ENCODE measurements at places on chromosomes 4 and X.

DNA sequence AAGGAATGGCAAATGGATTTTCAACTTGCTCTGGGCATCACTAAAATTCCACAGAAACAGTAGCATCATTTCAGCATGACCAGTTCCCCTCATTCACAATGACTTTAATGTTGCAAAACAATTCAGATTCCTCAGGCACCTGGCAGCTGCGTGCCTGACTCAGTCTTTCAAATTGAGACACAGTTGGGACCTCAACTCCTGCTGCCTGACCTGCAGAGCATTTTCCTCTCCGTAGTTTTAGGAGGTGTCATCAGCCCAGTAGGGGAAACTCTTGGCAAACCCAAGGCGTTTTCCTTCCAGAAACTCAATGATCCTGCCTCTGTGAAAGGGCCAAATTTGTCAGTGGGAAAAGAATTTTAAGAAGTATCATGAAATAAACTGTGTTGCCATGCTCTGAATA is 388.9 kb downstream of the SPRY1 start:
- DNase-seq: no peak

DNA sequence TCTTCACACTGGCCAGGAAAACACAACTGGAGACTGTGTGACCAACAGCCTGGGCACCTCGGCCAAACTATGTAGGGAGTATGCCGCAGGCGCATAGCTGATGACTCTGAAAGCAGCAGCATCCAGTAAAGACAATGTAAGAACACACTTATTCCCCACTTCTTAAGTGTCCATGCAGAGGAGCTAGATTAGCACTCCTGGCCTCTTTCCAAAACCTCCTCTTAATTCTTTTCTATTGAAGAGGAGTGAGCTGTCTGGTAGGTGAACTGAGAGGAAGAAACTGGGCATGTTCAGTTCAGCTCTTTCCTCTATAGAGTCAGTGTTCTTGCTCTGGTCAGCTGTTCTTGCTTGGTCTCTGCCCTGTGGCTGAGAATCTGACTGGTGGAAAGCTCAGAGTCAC is 21.1 kb downstream of the NMU start:
- DNase-seq: no peak

GRCh38 chrX:54045563-54046228 is 1.4 kb upstream of the PHF8 start:
- no peak for DNase-seq

- no peak for DNase-seq
These were observed 24.9 kb downstream of the PCDH7 start for GRCh38 chr4:30744957-30745640.

- peak; percentile 35 for DNase-seq
These were observed 158.0 kb downstream of the KCNIP4 start for GRCh38 chr4:21790438-21791029.

DNA sequence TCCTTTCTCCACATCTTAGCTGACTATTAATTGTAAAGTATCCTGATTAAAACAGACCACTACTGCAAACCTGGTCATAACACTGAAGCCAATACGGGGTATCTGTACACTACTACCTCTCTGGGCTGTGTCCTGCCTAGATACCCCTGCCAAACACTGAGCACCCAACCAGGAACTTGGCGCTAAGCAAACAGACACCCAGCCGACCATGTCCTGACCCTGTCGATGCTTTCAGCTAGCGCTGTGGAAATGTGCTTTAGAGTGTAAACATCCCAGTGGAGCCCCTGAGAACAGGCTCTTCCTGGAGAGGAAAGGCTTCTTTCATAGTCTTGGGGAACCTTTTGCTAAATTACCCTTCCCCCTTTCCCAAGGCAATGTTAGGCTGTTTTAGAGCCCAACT is 52.9 kb downstream of the CCNG2 start:
- DNase-seq: no peak

- DNase-seq: peak; percentile 33
These were observed 508.1 kb upstream of the ARX start for GRCh38 chrX:25523574-25524540.

DNA sequence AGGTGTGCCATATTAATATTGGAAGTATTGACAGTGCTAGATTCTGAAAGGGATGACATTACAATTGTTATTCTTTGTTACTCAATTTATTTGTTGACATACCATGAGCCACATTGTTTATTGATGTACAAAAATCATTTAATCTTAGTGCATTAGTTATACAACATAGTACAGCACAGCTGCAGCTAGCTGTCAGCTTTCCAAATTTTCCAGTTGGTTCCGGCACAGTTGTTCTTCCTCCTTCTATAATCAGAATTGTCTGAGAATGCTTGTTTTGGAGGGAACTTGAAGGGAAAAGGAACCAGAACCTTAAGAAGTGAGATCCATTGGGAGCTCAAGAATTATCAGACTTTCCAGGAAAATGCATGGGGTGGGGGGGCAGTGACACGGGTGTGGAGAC is 281.4 kb downstream of the ZIC3 start:
- DNase-seq: no peak

DNA sequence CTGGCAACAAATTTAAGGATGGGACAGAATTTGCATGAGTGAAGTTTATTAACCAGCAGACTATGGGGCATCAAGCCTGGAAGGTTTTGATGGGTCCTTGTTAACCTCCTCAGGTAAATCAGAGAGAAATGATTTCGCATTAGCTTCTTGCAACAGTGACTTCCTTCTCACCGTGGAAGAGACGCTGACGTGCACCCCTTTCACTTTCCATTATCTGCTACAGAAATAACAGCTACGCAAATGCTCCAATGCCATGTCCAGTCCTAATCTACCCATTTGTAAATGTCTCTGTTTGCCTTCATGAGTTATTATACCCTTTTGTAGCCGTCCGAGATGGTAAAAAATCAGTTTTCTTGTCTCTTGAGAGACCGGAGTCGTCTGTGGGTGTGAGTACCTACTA is 100.3 kb downstream of the SLC34A2 start:
- no peak for DNase-seq

DNA sequence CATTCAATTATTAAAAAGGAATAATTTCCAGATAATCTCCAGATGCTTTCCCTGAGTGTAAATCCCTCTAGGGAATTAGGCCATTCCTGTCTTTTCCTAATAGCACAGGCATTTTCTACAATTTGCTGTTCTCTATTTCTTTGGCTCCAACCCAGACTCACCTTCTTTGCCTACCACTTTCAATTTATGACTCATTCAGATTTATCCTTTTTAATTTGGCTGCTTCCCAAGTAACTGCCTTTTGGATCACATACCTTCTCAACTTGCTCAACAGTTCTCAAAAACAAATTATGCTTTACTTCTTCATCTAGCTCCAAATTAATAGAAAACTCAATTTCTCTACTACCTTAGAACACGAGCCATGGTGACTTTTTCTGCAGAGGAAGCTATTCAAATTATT is 1166.3 kb upstream of the PCDH7 start:
- DNase-seq: no peak

DNA sequence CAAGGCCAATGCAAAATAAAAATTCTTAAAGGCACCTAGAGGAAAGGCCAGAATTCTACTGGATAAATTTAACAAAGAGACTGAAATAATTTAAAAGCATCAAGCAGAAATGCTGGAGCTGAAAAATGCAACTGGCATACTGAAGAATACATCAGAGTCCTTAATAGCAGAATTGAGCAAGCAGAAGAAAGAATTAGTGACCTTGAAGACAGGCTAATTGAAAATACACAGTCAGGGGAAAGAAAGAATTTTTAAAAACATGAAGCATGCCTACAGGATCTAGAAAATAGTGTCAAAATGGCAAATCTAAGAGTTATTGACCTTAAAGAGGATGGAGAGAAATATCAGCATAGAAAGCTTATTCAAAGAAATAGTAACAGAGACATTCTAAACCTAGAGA is 371.7 kb downstream of the KLHL13 start:
- no peak for DNase-seq

GRCh38 chrX:94743478-94743877 is 1069.5 kb downstream of the FAM133A start:
- DNase-seq: no peak

DNA sequence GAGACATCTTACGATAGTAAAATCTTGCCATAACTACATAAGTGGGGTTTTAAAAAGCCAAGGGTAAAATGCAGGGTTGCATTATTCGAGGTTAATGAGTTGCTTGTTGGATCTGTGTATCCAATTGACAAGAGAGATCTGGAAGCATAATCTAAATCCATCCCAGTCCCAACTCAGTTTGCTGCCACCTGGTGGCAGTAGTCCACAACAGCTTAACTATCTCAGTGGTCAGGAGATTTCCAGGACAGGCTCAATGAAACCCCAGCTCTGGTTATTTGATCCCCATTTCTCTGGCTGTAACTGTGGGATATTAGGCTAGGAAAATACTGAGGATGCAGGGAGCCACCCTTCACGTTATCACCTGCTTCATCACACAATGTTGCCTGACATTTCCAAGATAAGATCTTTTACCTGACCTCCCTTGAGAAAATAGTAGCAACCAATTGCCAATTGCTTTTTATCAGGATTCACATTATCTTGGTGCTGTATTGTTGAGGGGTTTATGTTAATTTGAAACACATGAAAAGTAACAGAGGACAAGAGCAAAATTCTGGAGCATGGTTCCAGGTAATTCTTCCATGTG is 88.2 kb upstream of the TNIP3 start:
- DNase-seq: peak; percentile 75

DNA sequence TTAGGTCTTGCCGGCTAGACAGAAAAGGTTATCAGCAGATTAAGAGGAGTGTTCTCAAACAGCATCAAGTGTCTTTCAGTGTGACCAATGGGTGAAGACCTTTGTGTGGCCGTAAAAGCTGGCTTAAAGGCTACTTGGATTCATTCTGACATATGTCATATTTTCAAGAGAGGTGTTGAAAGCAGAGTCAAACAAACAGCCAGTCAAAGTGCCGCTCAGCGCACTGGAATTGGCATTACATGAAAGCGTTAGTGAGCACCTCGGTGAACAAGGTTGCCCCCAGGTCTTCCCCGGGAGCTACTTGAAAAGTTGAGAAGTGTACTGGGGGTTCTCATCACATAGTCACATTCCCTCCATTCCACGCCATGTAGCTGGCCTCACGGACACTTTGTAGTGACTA is 148.9 kb downstream of the SOX3 start:
- DNase-seq: no peak

DNA sequence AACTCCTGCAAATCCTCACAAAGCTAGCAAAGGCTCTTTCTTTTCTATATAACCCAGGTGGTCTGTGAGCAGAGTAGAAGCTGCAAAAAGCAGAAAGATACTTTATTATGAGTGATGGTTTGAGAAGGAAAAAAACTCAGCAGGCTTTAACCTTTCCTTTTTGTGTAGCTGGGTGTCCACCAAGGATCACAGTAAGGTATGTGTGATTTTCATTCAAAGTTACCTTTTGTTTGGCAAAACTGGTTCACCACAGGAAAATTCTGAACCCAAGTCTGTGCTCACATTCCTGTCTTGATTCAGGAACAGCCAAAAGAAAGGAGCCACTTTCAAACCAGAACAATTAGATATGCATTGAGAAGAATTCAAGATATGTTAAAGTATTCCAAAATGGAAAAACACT is 35.7 kb downstream of the FRAS1 start:
- no peak for DNase-seq

GRCh38 chr4:155173371-155173770 is 35.1 kb upstream of the NPY2R start:
- DNase-seq: no peak

- DNase-seq: no peak
These were observed 33.8 kb downstream of the TNIP3 start for GRCh38 chr4:121130326-121130660.

- DNase-seq: no peak
These were observed 418.0 kb upstream of the PITX2 start for GRCh38 chr4:111040904-111041303.

GRCh38 chr4:6506616-6507140 is 34.3 kb upstream of the PPP2R2C start:
- no peak for DNase-seq

DNA sequence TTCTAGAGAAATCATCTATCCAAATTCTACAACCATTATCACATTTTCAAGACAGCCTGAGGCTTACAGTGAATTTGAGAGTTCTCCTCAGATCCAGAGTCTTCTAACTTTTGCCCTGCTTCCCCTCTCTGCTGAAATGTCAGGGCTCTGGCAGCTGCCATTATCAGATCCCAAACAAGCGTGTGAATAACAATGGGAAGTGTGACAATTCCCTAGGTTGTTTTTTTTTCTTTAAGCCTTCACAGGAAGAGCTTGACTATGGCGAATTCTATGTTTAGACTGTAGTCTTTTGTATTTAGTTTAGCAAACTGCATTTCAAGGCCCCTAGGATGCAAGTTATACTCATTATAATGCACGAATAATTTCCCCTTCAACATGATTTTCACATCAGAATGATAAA is 61.3 kb upstream of the KDR start:
- no peak for DNase-seq

GRCh38 chr4:155854582-155855226 is 11.4 kb downstream of the ASIC5 start:
- no peak for DNase-seq

GRCh38 chrX:112851161-112851779 is 10.6 kb upstream of the AMOT start:
- DNase-seq: no peak

GRCh38 chr4:156677131-156677531 is 294.5 kb downstream of the PDGFC start:
- no peak for DNase-seq

- peak; percentile 70 for DNase-seq
These were observed 574.8 kb upstream of the DIPK2B start for GRCh38 chrX:45775468-45775867.
